ENCODE measurements at places on chromosomes 4 and X.
A peak's percentile ranks its signal among the peaks of the same experiment; 100 is the strongest.

DNA sequence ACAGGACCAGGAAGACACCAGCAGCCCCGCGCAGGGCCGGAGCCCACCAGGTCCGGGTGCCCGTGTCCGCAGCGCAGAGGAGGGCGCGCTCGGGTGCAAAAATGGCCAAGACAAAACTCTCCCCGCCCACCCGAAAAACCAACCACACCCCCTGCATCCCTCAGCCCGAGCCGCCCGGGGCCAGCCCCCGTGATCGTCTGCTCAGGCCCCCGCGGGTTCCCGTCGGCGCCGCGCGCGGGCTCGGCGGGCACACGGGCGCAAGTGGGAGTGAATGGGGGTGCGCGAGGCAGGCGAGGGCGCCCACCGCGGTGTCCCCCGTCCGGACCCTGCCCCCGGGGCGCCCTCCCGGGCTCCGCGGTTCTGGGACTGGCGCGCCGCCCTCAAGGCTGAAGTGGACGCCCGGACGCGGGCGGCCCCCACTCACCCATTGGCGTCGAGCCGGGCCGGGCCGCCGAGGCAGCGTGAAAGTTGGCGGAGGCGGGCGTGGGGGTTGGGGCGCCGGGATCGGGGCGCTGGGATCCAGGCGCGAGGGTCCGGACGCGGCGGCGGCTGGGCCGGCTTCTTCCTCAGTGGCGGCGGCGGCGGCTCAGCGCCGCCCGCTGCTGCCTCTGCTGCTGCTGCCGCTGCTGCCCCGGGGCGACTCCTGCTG is 393 bp downstream of the SH3KBP1 start:
- no peak for DNase-seq

DNA sequence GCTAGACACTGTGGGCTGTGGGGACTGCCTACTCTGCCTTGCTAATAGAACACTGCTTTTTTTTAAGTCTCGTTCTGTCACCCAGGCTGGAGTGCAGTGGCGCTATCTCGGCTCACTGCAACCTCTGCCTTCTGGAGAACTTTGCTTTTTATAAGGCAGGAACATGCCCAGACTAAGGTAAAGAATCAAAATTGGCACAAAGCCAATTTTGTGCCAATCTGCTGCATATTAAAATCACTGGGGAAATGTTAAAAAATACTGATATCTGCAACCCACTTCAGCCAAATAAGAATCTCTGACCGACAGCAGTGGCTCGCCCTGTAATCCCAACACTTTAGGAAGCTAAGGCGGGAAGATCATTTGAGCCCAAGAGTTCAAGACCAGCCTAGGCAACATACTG is 36.5 kb upstream of the CEP135 start:
- no peak for DNase-seq

GRCh38 chr4:6298035-6298434 is 28.4 kb downstream of the WFS1 start:
- DNase-seq: no peak

GRCh38 chr4:151922306-151922705 is 161.5 kb upstream of the GATB start:
- no peak for DNase-seq

GRCh38 chrX:104183685-104184084 is 17.4 kb downstream of the FAM199X start:
- DNase-seq: no peak

DNA sequence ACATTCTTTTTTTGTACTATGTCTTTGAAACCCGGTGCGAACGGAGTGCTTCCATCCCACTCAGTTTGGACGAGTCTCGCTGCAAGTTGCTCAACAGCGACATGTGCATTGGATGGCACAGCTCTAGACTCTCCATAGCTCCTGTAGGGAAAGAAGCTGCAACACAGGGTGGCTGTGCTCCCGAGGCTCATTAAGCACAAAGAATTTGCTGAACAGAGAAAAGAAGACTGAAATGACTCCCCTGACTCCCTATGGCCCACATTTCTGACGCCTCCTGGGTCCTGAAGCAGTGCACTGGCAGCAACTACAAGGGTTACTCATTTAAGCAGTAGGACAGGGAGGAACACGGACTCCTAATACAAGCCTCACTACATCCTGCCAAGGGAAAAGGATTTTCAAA is 127.4 kb downstream of the SH3RF1 start:
- DNase-seq: no peak

DNA sequence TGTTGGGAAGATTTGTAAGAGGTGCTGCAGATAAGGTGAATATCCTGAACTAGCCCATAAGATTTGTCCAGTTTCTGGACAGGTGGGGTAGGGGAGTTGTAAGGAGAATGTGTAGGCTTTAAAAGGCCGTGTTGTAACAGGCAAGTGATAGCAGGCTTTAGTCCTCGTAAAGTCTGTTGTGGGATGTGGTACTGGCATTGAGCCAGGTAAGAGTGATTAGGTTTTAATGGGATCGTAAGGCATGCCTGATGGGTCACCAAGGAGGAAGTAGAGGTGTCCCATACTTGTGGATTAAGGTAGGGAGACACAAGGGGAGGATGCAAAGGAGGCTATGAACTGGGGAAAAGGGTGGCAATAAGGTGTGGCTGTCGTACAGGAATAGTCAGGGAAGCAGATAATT is 256.9 kb upstream of the DKK2 start:
- DNase-seq: no peak

GRCh38 chrX:312621-313331 is 5.8 kb downstream of the GTPBP6 start:
- DNase-seq: no peak

DNA sequence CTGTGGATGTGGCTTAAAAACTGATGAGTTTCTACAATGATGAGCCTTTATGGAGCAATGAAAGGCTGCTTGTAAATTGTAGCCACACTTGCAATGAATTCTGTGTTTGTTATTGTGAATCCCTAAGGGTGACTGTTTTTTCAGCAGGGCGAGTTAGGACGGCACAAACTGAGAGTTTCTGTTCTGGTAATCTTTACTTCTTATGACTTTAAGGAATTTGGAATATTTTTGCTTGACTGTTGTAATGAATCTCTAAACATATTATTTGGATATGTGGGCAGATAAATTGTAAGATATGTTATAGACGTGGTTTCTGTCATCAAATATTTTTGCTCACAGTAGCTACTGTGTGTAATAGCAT is 22.2 kb downstream of the RBPJ start:
- no peak for DNase-seq

- DNase-seq: no peak
Observed at GRCh38 chr4:110544594-110544993, 68.6 kb downstream of the ENPEP start.

DNA sequence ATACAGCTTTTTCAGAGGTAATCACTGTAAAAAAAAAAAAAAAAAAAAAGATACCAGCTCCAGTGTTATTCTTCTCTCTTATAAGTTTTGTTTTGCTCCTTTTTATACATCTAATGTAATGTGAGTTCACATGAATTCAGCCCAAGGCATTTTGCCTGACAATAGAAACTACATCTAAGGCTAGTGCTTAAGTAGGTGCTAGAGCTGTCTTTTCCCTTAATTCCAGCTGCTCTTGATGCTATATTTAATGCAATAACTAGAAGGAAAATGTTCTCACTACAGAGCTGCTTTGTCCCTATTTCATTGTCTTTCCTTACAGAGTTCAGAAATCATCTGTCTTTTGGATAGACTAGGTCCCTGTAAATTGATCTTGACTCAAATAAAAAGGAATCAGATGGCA is 150.1 kb downstream of the NAA11 start:
- no peak for DNase-seq

GRCh38 chr4:65635051-65635821 is 35.1 kb downstream of the EPHA5 start:
- DNase-seq: no peak

GRCh38 chr4:77899607-77900006 is 37.0 kb downstream of the MRPL1 start:
- no peak for DNase-seq

GRCh38 chr4:107863850-107864371 is 39.2 kb downstream of the SGMS2 start:
- DNase-seq: peak; percentile 12

DNA sequence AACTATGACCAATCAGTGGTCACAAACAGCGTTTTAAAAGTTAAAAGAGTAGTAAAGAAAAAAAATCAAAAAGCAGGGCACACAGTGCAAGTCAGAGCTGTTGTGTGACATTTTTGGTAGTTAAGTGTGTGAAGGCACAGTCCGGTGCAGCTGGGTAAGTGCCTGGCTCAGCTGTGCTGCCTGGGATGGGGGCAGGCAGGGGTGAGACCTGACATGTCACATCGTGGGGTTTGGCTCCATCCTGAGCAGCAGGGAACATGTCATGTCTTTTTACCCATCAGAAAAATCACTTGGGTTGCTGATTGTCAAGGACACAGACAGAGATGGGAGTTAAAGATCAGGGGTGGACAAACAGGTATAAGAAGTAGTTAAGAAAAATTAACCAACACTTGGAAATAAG is 125.1 kb downstream of the NSUN7 start:
- DNase-seq: no peak

Measured in G401 (cell line).